T-helper 2 cell treated with Interferon-gamma antibody and Interleukin-4, amounts not matched to agents 5 μg/mL and 100 μg/mL, for 36 hours (primary cell): ENCODE measurements at places on chromosomes 1 and 21.

DNA sequence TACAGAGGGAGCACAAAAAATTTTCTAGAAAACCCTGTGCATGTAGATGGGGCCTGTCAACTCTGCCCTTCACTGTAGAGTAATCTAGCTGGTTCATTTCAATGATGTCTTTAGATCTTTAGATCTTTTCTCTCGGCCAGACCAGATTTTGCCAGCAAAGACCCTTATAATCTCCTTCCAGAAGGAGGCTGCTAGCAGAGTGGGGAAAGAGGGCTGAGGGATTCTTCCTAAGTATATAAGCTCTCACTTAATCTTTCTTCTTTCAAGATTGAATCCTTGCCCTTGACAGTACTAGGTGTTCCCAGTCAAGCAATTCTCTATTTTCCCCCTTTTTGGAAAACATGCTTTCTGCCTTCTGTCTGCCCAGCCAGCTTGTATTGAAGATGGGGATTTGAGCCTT is 34.3 kb downstream of the BCAS2 start:
- no peak for DNase-seq

DNA sequence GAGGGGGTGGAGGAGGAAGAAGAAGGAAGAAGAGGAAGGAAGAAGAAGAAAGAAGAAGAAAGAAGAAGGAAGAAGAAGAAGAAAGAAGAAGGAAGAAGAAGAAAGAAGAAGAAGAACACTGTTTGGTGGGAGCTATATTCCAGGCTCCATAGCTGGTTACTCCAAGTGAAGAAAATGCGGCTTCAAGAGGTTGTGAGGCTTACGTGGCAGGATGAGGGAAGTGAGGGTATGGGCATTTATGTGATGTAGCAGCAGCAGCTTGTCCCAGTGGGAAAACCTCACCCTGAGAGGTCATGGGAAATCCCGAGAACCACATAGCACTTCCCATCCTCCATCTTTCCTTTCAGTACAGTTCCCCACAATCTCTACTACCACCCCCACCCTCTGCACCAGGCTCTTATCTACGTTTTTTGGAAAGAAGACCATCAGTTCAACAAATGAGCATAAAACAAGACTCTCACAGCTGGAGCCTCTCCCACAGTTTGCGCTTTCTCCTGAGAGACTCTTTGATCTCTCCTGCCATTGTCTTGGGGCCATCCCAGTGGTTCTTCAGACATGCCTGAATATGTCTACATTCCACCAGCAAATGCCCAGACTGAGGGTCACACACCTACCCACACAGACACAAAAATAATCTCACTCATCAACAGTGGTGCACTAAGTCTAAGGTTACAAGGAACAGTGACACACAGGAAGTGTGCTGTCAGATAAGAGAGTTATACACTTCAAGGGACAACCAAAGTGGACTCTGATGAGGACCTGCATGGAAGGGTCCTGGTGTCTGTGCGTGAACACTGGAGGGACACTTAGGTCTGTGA is 77.9 kb upstream of the KCNJ15 start:
- no peak for DNase-seq

DNA sequence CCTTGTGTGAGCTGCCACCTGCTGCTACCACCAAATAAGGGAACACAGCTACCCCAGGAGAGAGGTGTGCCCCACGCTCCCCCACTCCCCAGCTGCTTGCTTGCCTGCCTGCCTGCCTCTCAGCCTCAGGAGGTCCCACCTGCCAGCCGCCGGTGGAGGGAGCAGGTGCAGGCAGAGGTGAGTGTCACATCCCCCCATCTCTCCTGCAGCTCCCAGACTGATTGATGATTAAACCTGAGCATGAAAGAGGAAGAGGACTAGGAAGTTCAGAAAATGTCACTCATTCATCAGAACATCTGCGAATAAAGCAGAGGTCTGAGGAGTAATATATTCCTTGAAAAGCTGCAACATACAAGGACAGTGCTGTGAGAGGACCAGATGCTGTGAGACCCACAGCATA is 58.6 kb upstream of the HIVEP3 start:
- no peak for DNase-seq

DNA sequence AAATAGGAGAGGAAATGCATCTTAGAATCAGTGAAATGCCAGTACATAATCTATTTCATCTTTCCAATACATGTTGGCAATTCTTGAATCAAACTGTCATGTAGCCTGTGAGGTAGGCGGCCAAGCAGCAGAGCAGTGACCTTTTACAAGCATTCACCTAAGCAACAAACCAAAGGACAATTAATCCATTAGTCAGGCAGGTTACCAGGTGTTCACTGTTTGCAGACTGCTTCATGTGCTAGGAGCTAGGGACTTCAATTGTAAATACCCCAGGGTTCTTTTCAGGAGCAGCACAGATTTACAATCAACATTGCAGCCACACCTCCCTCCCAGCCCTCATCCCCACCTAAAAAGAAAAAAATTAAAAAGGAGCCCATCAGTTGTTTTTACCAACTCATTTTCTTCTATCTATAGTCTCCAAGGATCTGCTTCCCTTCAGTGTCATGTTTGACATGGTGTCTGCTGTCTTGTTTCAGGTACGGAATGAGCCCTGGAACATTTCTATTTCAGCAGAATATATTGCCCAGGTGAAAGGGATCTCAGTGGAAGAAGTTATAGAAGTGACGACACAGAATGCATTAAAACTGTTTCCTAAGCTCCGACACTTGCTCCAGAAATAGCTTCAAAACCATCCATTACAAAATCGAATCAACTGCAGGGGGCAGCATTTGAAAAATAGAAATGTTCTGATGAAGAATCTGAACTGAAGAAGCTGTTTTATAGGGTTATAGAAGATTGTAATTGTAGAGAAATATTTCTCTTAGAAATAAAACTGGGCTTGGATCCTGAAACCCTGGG is 23.0 kb downstream of the TATDN3 start:
- DNase-seq, result no peak

DNA sequence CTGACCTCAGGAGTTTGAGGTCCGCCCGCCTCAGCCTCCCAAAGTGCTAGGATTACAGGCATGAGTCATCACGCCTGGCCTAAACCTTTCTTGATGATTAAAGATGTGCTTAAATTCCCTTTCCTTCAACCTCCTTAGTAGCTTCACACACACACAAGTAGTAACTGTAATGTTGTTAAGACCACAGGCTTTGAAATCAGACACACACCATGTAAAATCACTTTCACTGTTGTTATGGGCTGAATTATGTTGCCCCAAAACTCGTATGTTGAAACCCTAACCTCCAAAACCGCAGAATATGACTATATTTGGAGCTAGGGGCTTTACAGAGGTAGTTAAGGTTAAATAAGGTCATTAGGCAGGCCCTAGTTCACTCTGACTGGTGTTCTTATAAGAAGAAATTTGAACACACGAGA is 180.2 kb downstream of the NR5A2 start:
- no peak for DNase-seq

DNA sequence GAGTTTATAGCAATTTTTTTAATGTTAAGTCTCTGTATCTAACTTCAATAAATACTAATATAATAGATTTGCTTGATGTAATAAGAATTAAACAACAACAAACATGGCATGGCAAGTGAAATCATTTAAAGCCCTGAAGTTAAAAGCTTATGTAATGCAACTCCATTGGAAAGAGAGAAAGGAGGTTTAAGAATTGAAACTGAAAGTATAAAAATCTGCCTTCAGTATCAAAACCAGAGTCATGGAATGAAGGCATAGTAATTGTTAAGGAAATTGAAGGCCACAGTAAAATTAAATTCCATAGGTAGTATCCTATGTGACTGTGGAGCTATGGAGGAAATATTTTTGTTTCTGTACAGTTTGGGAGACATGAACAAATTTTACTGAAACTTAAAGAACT is 55.1 kb downstream of the PRDX6 start:
- DNase-seq, result no peak

- DNase-seq, result no peak
Observed at GRCh38 chr1:24968941-24969585, 39.0 kb upstream of the RUNX3 start.

- no peak for DNase-seq
Observed at GRCh38 chr21:31531967-31532366, 127.5 kb upstream of the SOD1 start.
